ENCODE measurements at places on chromosomes 5 and 9.

GRCh38 chr5:15992918-15993317, 186.7 kb downstream of the MARCHF11 start:
- DNase-seq = no peak

DNA sequence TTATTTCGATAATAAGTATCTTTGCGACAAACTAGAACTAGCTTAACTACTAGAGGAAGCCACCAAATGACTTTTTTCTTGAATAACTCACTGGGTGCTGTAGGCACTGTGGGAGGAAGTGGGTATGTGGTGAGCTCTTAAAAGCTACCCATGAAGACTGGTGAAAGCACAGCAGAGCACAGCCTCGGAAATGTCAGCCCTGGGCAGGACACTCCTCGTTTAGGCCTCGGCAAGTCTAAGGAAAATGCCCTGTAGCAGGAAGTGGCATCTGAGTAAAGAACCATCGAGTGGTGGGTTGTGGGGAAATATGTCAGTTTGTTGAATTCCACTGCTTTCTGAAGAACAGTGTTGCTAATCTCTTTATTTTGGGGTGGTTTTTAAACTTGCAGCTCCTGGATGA, 44.0 kb upstream of the NCS1 start:
- no peak for DNase-seq

DNA sequence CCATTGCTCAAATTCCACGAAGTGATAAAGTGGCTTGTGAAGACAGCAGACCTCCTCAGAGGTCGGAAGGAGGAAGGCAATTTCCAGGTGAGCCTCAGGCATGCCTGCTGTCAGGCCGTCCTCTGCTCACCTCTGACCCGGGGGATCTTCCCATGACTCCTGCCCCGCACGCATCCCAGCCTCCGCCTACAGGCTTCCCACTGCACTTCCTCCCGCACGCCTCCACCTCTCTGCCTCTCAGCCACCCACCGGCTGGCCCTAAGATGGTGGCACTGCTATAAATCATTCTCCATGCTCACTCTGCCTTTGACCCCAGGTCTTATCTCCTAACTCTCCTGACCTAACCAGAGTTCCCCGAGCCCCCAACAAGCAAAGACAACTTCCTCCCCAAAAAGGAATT, 49.4 kb upstream of the DNAH5 start:
- DNase-seq = no peak

DNA sequence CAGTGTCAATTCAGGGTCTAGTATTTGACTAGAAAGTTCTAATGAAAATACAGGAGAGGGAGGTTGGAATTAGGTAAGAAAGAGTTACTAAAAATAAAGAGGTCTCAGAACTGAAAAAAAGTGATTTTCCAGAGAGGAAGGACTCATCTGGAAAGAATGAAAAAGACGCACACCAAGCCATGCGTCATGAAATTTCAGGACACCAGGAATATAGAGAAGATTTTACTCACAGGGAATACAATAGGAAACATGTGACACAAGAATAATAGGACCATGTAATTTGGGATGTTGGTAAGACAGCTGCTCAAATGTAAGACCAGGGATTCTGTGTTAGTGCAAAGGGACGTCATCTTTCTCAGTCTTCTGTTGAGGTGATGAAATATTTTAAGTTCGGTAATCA, 224.7 kb downstream of the GDNF start:
- DNase-seq = no peak

- no peak for DNase-seq
These were observed 5.1 kb upstream of the MOB3B start for GRCh38 chr9:27534658-27535209.

GRCh38 chr5:162474239-162474638, 406.7 kb downstream of the GABRG2 start:
- DNase-seq = no peak

- DNase-seq = no peak
These were observed 10.6 kb upstream of the DPYSL3 start for GRCh38 chr5:147520450-147520849.

DNA sequence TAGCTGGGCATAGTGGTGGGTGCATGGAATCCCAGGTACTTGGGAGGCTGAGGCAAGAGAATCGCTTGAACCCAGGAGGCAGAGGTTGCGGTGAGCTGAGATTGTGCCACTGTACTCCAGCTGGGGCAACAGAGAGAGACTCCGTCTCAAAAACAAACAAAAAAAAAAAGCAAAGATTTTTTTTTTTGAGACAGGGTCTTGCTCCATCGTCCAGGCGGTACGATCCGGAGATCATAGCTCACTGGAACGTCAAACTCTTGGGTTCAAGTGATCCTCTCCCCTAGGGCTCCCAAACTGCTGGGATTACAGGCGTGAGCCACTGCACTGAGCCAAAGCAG, 37.6 kb downstream of the ABCA1 start:
- no peak for DNase-seq

GRCh38 chr5:80516826-80517225, 28.9 kb downstream of the FAM151B start:
- no peak for DNase-seq

GRCh38 chr5:33205079-33205478, 235.7 kb upstream of the TARS1 start:
- no peak for DNase-seq

GRCh38 chr9:10226996-10227395, 385.8 kb downstream of the PTPRD start:
- DNase-seq = no peak

DNA sequence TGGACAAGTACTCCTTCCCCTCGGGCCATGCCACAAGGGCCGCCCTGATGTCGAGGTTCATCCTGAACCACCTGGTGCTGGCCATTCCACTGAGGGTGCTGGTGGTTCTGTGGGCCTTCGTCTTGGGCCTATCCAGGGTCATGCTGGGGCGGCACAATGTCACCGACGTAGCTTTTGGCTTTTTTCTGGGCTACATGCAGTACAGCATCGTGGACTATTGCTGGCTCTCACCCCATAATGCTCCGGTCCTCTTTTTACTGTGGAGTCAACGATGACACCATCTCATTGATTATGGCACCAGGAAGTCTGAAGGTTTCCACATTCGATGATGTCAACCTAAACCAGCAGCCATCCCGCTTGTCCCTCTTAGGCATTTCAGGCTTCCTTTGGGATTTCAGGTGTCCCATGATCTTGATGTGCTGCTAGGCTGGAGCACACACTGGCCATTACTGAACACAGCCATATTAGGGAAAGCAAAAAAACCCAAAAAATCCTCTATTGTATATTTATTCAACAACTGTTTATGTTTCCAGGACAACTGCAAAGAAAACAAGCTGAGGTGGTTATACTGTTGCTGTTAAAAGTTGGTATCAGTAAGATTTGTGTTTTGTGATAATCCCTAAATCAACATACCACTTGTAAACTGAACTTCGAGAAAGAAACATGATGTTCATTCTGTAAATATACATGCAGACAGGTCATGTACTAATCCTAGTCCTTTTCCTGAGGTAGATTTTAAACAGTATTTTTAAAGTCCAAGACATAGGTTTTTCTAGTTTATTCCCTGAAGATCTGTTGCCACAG, 1.1 kb downstream of the PLPP6 start:
- no peak for DNase-seq

DNA sequence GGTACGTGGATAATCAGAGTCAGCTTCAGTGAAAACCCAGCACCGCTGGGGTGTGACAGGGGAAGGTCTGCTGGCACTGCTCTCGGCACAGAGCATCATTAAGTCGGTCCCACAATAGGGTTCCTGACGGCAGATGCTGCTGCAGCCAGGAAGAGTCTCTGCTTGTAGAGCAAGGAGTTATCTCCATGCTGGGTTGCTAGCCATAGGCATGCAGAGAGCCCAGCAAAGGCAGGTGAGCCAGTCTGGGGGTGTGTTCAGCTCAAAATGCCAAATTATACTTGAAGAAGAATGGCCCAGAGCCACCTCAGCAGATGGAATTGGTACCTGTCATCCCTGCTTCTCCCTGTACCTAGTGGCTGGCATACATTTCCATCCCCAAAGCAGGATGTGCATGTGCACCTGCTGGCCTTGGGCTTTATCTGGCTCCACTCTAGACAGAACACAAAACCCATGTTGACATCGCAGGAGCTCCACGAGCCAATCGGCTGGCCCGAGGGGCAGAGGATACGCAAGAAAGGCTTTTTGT, 100.8 kb downstream of the WDR41 start:
- DNase-seq = no peak

- no peak for DNase-seq
These were observed 377.8 kb downstream of the CHSY3 start for GRCh38 chr5:130282049-130282448.

GRCh38 chr9:125986966-125987365, 239.8 kb downstream of the PBX3 start:
- DNase-seq = no peak

GRCh38 chr9:91178281-91179236, 183.2 kb downstream of the AUH start:
- no peak for DNase-seq

DNA sequence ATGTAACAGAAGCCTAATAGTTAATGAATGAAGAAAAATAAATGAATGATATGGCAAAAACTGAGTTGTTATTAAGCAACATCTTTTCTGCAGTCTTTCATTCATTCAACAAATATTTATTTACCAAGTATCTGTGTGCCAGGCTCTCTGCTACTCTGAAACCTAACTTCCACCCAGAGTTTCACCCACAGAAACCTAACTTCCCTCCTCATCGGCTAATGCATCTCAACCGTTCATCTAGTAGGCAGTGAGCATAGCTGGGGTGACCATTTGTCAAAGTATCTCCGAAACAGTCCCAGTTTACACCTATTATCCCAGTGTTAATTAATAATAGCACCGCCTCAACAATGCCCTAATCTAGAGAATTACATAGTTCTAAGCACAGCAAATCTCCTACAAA, 1.5 kb downstream of the TTC39B start:
- DNase-seq = no peak

GRCh38 chr9:134633362-134634142, 8.1 kb upstream of the COL5A1 start:
- DNase-seq = no peak

DNA sequence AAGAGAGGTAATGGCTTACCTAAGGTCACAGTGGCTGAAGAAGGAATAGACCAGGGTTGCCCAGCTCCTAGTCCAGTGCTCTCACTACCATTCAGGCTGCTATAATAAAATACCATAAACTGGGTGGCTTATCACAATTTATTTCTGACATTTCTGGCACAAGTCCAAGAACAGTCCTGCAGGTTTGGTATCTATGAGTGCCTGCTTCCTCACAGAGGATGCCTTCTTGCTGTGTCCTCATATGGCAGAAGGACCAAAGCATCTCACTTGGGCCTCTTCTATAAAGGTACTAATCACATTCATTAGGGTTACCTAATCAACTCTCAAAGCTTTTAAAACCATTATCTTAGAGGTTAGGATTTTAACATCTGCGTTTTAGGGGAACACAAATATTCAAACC, 17.2 kb downstream of the STARD4 start:
- no peak for DNase-seq

GRCh38 chr5:12013351-12013750, 109.1 kb upstream of the CTNND2 start:
- no peak for DNase-seq

GRCh38 chr9:110750272-110750671, 81.7 kb downstream of the MUSK start:
- no peak for DNase-seq

GRCh38 chr9:128565578-128565977, 13.2 kb downstream of the SPTAN1 start:
- DNase-seq = no peak

DNA sequence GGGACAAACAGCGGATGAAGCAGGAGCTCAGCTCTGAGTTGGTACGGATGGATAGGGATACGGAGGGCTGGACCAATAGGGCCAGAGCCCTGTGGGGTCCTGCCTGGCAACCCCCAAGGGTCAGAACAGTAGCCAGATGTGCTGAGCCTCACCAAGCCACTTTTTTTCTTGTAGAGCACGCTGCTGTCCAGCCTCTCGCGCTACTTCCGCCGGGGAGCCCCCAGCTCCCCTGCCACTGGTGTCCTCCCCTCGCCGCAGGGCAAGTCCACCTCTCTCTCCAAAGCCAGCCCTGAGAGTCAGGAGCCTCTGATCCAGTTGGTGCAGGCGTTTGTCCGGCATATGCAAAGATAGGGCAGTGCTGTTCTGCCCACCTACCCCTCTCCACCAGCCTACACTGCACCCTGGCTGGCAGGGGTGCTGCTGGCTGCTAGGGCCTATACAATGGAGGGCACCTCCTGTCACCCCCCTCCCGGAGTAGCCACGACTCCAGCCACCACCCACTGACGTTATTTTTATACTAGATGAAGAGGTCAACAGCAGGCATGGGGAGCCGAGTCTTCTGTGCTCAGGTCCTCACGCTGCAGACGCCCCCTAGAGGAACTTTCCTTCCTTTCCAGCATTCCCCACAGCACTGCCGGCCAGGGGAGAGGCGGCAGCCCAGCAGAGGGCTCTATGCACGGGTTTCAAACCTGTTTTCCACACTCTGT, 21.6 kb downstream of the SH3GLB2 start:
- peak; percentile 79 for DNase-seq

DNA sequence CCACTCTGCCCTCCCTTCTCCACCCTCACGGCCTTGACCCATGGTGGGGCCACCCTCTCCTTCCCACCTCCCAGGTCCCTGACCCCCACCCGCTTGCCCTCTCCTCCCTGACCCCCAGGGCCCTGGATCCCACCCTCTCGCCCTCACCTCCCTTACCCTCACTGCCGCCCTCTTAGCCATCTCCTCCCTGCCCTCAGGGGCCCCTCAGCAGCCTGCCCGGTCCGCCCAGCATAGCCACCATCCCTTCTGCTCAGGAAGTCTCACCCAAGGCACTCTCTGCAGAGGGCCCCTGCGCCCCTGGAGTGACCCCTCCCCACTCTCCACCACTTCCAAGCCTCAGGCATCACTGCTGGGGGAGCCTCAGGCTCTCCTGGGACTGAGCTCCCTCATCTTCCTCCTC, 66.3 kb downstream of the MRPL36 start:
- no peak for DNase-seq

GRCh38 chr9:37342493-37342892, 80.0 kb upstream of the GRHPR start:
- no peak for DNase-seq

- no peak for DNase-seq
These were observed 162.0 kb upstream of the PTCH1 start for GRCh38 chr9:95678759-95679158.
